ENCODE measurements at places on chromosomes 5 and 9. TPM values are rescaled to one million over a fixed set of nuclear protein-coding genes. Genes with fewer than 3 reads are reported as not detected.

Gene OR13D1
- total RNA-seq = not detected

Gene STKLD1
- total RNA-seq = 1.0 TPM

Gene SPINK6
- not detected for total RNA-seq

DNA sequence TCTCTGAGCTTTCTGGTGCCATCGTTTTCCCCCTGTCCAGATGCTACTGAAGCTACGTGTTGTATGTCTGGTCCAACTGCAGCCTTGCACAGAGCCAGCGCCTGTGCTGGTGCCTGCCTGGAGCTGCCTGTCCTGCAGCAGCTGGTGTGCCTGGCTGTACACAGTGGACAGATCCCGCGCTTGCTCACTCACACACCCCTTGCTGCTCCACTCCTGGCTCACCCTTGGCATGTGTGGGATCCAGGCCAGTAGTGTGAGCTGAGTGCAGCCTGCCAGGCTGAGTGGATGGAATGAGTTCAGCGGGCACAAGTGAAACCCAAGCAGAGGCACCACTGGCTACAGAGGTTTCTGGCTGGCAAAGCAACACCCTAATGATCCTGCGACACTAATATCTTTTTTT, 40.4 kb downstream of the FER start:
- H3K27ac ChIP-seq = no peak overlapping the region
- no peaks in the 10 kb centered on the region for H3K36me3 ChIP-seq
- DNase-seq = no peak

- no peak overlapping the region for H3K27ac ChIP-seq
- DNase-seq = no peak
Observed at GRCh38 chr5:56494300-56494731, 261.2 kb upstream of the ANKRD55 start.
